ENCODE measurements at places on chromosomes 13 and 19. TPM values are rescaled to one million over a fixed set of nuclear protein-coding genes. Genes with fewer than 3 reads are reported as not detected.

DNA sequence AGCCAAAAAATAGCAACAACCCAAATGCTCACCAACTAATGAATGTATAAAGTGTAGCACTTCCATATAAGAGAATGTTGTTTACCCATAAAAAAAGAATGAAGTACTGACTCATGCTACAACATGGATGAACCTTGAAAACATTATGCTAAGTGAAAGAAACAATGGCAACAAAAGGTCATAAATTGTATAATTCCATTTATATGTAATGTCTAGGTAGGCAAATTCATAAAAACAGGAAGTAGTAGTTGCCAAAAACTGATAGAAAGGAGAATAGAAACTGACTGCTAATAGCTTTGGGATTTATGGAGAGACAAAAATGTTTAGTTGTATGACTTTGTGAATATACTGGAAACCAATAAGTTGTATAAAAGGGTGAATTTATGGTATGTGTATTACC is 21.6 kb downstream of the MYCBP2 start:
- DNase-seq, result no peak

DNA sequence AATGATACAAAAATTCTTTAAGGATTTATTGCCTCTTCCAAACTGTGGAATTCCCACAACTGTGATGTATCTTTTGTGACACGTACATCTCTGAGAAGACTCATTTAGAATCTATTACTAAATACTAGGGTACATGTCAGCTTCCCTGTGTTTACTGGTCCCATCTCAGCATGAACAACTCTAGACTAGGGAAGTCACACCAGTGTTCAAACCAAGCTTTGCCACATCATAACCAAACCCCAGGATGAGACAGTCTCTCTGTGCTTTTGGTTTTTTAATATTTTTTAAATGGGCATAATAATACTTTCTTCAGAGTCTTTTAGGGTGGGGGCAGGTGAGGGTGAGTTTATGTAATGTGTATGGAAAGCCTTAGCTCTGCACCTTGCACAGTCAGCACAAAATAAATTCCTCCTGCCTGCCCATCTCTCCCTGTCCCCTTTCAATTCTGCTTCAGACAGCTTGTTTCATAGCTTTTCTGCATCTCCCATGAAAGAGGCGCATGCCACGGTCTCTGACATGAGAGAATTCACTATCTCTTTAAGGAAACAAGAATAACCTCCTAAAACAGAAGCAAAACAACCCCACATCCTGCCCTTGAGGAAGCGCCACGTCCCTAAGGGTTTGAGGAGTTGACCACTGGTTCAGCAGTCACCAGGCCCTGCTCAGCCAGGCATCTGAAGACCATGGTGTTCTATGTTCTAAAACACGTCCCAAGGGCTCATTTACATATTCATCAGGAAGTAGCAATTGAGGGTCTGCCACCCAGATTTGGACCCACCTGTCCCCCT is 174.5 kb downstream of the USP12 start:
- no peak for DNase-seq

DNA sequence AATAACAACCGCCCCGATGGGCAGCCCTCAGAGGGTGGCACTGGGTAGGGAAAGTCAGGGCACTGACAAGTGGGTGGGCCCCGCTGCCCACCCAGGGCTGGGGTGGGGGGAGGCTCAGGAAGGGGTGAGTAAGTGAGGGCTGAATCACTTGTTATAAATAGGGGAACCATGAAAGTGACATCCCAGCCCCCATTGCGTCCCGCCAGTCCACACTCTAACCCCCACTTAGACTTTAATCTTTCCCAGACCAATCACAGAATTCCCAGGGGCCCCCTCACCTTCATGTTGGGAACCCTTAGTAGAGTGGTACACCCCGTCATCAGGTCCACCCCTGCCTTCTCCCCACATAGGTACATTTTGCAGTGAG is 37.0 kb upstream of the NANOS3 start:
- no peak for DNase-seq

DNA sequence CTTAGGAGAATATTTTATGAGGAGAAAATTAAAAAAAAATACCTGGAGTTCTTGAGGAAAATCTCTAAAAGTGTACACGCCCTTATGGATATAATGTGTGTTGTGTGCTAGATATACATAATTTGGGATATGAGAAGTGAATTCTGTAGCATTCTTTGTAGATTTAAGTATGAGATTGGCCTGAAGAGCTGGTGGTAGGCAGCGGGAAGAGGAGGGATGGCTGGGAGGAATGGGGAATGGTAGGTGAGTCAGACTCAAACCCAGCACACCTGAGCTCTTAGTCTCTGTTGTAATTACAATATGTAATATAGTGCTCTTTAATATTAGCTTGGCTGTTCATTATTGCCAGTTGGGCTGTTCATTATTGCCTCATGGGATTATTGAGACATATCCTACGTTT is 7.0 kb downstream of the CHAMP1 start:
- DNase-seq, result no peak

DNA sequence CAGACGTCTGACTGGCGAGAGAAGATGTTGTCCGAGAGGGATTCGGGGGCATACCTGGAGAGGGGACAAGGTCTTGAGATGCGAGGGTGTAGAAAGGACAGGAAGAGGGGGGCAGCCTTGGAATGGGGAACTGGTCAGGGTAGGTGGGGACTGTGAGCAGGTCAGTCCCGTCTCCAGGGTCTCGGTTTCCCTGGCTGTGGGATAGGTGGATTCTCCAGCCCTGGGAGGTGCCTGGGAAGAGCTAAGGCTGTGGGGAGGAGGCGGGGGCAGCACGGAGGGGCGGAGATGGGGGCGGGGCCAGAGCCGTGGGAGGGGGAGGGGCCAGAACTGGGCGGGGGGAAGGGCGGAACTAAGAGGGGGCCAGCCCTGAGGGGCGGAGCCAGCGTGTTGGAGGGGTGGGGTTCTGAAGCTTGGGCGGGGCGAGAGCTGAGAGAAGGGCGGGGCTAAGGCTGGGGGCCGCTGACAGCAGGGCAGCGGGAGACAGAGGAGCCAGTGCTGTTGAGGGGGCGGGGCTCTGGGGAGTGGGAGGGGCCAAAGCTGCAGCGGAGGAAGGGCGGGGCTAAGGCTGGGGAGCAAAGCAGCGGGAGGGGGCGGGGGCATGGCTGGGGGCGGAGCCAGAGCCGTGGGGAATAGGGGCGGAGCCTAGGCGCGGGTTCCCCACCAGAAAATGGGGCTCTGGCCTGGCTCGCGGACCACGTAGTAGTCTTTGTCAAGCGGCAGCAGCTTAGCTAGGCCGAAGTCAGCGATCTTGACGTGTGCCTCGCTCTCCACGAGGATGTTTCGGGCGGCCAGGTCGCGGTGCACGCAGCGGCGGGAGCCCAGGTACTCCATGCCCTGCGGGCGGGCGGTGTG is 9.5 kb upstream of the INSL3 start:
- peak; percentile 100 for DNase-seq

GRCh38 chr19:40990972-40991381 is at the start of gene CYP2B6:
CYP2B6 (plus strand) TSS chr19:40991282; CDS start chr19:40991306, 24 bp downstream.
- DNase-seq, result no peak

DNA sequence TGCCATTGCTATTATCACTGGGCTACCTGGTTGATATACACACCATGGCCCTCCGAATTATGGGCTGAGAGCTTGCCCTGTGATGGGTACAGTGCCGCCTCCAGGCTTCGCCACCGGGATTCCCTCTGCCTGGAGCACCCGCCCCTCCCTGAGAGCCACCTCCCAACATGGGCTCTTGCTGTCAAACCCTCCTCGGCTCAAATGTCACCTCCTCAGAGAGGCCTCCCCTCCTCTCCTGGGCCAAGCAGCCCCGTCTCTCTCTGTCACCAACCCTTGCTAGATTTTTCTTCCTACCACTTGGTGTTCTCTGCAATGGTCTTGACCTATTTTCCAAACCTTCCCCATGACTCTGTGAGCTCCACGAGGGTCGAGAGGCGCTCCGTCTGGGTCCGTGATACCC is 12.2 kb upstream of the TLE2 start:
- no peak for DNase-seq

DNA sequence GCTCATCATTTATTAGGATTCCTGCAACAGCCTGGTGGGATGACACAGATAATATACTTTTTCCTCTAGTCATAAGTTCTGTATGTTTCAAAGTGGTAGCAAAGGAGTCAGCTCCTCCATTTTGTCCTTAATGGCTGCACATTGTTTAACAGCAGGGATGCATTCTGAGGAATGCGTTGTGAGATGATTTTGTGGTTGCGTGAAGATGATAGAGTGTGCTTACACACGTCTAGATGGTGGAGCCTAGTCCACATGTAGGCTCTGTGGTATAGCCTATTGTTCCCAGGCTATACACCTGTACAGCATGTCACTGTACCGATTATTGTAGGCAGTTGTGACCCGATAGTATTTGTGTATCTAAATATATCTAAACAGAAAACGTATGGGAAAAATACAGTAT is 4.6 kb downstream of the SMARCA4 start:
- DNase-seq, result no peak

DNA sequence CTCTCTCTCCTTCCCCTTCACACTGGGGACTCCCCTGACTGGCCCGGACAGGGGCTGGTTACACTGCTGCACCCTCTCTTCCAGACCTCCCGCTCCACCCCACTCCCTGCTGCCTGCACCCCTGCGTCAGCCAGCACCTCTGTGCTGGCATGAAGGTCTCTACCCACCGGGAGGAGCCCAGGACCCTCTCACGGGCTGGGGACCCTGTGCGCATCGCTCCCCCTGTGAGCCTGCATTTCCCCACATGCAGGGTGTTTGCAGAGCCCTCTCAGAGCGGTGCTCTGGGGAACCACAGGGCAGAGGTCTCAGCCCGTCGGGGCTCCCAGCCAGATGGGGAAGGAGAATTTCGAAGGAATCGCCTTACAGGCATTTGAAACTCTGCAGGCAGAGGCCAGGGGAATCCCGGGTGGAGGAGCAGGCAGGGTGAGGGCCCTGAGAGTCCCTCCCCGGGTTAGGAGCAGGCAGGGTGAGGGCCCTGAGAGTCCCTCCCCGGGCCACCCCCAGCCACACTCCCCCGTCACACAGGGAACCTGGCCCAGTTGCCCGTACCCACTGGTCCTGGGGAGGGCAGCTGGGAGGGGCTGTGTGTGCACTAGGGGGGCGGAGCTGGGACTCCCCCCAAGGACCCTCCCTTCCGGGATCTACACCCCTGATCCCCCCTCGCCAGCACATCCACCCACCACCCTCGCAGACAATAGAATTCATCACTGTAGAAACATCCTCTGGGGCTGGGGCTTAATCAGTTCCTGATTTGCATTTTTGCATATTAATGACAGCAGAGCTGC is 16.3 kb upstream of the TCF3 start:
- no peak for DNase-seq

GRCh38 chr19:54045771-54046170 is 17.9 kb downstream of the VSTM1 start:
- DNase-seq, result no peak

DNA sequence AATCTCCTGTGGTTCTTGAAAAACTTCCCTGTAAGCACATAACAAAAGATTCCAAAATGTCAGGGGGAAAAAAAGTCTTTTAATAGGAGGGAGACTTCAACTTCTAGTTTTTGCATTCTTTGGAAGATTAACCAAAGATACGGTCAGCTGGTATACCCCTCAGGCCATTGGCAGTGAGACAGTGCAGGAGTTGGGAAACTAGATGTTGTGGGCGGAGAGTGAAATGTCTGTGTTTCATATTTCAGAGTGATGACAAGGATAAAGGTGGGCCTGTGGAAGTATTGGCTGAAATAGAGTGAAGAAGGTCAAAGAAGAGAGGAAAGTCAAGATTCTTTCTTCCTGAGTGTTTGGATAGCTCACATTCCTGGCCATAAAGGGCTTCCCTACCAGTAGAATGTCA is 40.8 kb downstream of the CYP2B6 start:
- DNase-seq, result no peak

DNA sequence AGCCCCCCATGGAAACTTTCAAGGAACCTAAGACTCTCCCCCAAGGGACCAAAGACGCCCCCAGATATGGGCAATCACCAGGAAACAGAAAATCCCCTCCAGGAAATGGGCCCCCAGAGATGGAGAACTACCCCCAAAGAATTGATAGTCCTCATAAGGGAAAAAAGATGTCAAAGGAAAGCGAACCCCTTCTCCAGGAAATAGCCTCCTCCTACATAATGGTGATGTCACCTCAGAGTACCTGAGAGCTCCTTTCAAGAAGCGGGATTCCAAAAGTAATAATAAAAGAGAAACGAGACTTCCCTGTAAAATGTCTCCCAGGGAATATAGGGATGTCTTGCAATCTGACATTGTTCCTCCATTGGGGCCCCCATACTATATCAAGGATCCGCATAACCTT is 1.1 kb downstream of the CDKN2D start:
- DNase-seq, result no peak

GRCh38 chr19:13070425-13071140 is 32.1 kb downstream of the LYL1 start:
- peak; percentile 85 for DNase-seq

DNA sequence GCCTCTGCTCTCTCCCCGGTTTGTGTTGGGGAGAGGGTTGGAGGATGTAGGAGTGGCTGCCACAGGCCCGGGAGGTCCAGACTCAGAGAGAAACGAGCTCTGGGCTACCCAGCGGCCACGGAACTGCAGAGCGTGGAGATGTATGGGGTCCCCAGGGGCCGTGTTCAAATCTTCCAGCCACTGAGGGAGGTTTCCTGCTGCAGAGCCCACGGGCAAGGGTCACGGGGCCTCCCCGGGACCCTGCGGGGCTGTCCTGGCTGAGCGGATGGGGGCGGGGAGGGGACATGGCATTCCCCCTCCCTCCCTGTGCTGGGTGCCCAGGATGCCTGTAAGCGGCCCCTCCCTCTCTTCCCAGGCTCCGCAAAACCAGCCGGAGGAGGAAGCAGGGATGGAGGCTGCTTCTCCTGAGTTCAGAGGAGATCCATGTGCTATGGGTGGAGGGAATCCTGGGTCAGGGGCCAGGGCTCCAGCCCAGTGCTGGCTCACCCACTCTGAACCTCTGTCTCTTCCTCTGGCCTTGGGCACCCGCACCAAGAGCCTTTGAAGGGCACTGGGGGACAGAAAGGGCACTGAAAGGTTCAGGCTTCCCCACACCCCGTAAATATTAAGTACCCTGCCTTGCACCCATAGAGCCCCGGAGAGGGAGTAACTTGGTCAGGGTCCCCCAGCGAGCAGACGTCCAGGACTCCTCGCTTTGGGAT is 22.6 kb downstream of the SMIM24 start:
- DNase-seq, result no peak

DNA sequence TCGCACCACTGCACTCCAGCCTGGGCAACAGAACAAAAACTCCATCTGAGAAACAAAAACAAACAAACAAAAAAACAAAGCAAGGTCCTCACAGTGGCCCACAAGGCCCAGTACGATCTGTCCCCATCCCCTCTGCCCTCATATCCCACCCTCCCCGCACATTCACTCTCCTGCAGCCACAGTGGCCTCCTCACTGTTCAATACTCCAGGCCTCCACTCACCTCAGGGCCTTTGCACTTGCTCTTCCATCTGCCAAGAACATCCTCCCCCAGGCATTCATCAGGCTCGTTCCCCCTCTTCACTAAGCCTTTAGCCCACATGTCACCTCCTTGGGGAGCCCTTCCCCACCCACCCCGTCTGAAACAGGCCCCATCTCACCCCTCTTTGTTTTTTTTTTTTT is 4.6 kb downstream of the TMEM143 start:
- no peak for DNase-seq

GRCh38 chr13:44074611-44075010 is 194.9 kb downstream of the LACC1 start:
- DNase-seq, result no peak

- DNase-seq, result no peak
These were observed 859.0 kb upstream of the SLITRK1 start for GRCh38 chr13:84741253-84741652.

GRCh38 chr13:80235166-80235966 is 105.6 kb downstream of the SPRY2 start:
- DNase-seq, result peak; percentile 32

The SLC10A2 gene
- not detected for total RNA-seq

The C19orf25 gene
- total RNA-seq, result 15.3 TPM

The FGF14 gene
- 86.1 TPM for total RNA-seq

The ZNF665 gene
- 7.2 TPM for total RNA-seq

The ZNF534 gene
- 1.5 TPM for total RNA-seq

The ZNF723 gene
- total RNA-seq, result not detected

The ADGRE2 gene
- 0.18 TPM for total RNA-seq

The DACT3 gene
- total RNA-seq, result 6.6 TPM
